Left lung (tissue), 14 donors: ENCODE measurements at places on chromosomes 1 and 21. TPM values are rescaled to one million over a fixed set of nuclear protein-coding genes. Genes with fewer than 3 reads are reported as not detected.
A peak's percentile ranks its signal among the peaks of the same experiment; 100 is the strongest.

DNA sequence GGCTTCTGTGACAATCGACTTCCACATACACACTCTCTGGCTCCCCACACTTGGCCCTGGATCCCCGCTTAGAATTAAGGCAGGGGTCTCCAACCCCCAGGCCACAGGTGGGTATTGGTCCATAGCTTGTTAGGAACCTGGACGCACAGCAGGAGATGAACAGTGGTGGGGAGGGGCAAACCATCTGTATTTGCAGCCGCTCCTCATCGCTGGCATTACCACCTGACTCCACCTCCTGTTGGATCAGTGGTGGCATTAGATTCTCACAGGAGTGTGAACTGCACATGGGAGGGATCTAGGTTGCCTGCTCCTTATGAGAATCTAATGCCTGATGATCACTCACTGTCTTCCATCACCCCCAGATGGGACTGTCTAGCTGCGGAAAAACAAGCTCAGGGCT is 16.0 kb downstream of the TRIM62 start:
- DNase-seq = no peak

GRCh38 chr1:63662056-63662836 is 69.0 kb downstream of the PGM1 start:
- DNase-seq = peak; percentile 47

Gene BMP8A
- total RNA-seq = 0.73 TPM

Gene PDZK1IP1
- 44.9 TPM for total RNA-seq
